Cerebellum (tissue), 4 donors: ENCODE measurements at places on chromosomes 12 and 14. TPM values are rescaled to one million over a fixed set of nuclear protein-coding genes. Genes with fewer than 3 reads are reported as not detected.

FAM90A1 gene
- 0.09 TPM for total RNA-seq

AKAP5 gene
- total RNA-seq, result 4.8 TPM

KRT71 gene
- total RNA-seq, result 0.18 TPM

CLEC9A gene
- not detected for total RNA-seq

ADAM20 gene
- total RNA-seq, result 7.1 TPM

OLR1 gene
- 4.8 TPM for total RNA-seq

ACSM4 gene
- total RNA-seq, result not detected

RPL10L gene
- not detected for total RNA-seq

SMIM41 gene
- 0.18 TPM for total RNA-seq

CSRP2 gene
- total RNA-seq, result 50.0 TPM

A2ML1 gene
- total RNA-seq, result 0.36 TPM
